Stimulated activated CD4-positive, alpha-beta T cell treated with anti-CD3 and anti-CD28 coated beads, Interleukin-2, amount 100 ng/mL, for 24 hours (primary cell): ENCODE measurements at places on chromosomes 11 and 22.

- no peak for DNase-seq
Observed at GRCh38 chr22:27206374-27207133, 549.2 kb downstream of the MIAT start.

DNA sequence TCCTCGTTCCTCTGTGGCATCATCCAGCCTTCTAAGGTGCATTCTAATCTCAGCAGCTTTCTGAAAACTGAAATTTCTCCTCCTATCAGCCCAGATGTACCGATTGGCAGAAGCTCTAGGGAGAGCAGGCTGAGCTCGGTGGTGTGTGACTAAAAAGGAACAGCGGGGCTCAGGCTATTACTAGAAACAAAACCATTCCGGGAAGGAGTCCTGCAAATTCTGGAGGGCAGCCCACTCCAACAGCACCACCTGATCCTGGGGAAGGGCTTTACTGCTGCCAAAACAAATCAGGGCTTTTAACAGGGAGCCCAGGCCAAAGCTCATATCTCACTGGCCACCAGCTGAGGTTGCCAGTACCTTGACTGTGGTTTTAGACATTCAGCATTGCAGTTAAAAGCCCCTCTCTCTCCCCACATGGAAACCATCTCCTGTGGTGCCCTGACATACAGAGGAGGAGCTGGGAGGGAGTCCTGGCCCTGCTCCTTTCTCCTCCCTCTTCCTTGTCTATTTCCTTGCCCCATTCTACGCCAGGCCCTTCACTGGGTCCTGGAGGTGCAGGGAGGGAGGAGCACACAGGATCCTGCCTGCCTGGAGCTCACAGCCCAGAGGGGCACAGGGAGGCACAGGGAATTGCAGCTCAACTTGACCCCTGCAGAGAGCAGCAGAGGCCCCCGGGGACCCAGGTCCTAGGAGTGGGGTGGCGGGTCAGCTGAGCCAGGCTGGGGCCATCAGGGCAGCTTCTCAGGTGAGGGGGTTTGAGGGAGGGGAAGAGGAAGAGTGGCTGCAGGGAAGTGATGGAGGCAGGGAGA, 889 bp downstream of the PLAAT4 start:
- DNase-seq, result no peak

GRCh38 chr22:26811647-26811992, 154.2 kb downstream of the MIAT start:
- DNase-seq, result no peak

GRCh38 chr11:43145653-43146052, 166.1 kb upstream of the API5 start:
- no peak for DNase-seq

DNA sequence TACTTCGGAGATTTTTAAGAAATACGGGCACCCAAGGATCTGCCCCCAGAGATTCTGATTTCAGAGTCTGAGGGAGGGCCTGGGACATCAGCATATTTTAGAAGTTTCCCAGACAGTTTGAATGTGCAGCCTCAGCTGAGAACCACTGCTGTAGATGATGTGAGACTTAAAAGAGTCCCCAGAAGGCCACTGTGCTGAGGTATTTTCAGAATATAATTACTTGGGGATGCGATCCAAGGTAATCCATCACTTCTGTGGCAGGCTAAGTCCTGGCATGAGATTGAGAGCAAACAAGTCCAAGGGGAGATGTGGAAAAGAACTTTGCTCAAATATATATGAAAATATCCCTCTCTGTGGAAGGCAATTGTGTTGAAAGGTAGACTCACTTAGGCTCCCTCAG, 48.3 kb upstream of the AMOTL1 start:
- DNase-seq, result no peak

DNA sequence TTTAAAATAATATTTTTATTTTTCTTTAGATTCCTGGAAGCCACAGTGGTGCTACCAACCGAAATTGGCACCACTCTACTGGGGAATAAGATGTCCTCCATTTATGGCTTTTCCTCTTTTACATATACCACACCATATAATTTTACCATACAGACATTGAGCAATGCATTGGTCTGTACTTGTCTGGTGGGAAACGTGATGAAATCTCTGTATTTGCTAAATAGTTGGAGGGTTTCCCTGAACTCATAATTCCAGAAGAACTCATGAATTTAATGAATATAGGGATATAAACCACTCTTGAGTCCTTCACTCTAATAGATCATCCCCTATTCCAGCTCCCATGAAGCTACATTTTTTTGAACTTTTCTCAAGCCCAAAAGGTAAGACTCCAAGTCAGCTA, 28.0 kb upstream of the MMP13 start:
- no peak for DNase-seq

DNA sequence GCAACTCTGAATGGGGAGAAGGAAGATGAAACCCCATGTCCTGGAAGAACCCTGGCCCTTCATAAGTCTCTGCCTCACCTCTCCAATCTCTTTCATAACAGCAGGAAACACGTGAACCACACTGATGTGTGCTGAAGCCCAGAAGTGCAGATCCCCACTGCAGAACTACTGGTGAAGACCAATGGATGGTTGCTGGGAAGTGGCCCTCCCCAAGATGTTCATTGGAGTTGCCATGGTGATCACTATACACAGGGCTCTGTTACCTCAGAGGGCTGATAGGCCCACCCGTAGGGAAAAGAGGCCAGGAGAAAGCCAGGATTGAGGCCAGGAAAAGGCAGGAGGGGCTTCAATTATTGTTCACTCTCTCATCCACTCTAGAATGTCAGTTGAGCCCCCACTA, 11.6 kb downstream of the TST start:
- DNase-seq, result no peak

DNA sequence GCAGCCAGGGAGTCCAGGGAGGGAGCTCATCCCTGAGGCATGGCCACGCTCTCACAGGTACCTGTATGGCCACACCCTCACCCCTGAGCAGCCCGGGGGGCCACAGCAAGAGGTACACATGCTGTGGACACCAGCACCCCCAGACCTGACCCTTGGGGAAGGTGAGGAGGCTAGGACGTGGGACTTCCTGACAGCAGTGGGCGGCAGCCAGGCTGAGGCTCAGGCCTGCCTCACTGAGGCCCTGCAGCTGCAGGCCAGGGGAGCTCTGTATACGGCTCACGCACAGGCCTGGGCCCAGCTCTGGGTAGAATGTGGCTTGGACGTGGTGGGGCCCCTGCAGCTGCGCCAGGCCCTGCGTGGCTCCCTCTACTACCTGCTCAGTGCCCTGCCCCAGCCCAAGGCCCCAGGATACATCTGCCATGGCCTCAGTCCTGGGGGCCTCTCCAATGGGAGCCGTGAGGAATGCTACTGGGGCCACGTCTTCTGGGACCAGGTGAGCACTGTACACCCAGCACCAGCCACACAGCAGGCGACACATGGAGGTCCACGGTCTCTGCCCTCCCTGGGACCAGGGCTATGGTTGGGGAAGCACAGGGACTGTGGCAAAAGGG, 1.8 kb downstream of the PGGHG start:
- DNase-seq, result no peak

DNA sequence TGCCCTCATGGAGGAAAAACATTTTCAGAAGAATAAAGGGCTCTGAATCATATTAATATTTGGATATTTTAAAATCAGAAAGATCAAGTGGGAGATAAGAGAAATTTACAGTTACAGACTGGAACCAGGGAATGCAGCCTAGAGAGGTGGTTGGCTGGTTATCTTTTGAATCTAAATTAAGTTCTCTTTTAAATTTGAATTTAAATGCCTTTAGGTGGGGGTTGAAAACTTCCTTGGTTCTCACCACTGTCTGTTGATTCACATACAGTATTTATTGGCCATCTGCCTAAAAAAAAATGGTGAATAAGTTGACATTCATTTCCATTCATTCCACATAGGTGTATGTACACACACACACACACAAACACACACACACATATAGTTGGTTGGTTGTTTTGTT, 35.7 kb upstream of the PTPRJ start:
- DNase-seq, result no peak

DNA sequence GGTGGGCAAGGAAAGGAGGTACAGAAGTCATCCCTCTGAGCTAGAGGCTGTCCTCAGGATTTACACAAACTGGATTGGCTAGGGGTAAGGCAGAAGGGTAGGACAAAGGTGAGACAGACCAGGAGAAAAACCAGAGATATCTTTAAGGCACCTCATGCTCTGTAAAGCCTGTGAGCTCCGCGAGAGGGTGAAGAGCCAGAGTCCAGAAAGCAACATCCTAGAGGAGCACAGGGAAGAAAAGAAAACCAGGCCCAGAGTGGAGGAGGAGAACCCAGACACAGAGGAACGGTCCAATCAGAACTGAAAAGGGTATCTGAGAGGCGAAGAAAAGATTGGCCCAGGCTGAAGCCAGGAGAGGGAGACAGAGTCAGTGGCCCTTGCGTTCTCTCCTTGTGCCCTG, 5.1 kb downstream of the SLC37A4 start:
- DNase-seq, result no peak

DNA sequence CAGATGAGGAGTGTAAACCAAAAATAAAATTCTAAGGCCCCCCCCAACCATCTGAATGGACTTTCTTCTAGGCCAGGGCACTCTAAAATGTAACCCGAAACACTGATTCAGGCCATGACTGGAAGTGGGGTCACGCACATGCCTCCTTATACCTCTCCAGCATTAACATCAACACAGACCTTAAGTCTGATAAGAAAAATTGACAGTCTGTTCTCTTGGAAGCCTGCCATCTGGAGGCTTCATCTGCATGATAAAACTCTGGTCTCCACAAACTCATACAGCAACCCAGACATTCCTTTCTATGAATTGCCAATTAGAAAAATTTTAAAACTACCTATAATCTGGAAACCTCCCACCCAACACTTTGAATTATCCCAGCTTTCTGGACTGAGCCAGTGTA, 3.9 kb upstream of the SERGEF start:
- DNase-seq, result no peak

DNA sequence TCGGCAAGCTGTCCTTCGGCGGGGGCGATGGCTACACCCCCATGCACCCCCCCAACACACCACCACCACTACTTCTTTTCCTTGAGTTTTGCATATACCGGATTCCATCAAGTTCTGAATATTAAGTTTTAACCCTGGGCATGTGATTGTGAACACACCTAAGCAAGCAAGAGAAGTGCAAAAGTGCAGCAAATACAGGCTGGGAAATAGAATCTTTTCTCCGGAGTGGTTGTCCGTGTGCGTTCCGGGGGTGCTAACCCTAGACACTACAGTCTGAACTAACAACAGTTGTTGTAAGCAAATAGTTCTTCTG, 574 bp downstream of the PRSS23 start:
- no peak for DNase-seq

DNA sequence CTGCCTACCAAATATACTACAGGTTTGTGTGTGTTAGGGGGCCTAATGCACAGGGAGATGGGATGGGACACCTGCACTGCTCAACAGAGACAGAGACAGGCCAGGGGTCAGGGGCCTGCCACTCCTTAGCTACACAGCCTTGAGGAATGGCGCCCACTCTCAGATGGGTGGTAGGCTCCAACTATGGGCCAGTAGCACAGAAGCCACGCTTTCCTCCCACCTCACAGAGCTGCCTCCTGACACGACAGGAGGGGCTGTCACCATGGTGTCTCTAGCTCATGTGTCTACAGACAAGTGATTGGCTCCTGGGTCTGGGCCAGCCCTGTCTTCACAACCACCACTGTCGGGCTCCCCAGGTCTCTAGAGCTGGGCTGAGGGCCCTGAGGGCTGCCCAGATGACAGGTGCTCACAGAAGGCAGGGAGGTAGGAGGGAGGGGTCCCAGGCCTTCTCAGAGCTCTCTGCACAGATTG, 81.8 kb downstream of the DGCR2 start:
- DNase-seq, result no peak

- no peak for DNase-seq
Observed at GRCh38 chr11:11660363-11660740, 38.5 kb upstream of the GALNT18 start.

DNA sequence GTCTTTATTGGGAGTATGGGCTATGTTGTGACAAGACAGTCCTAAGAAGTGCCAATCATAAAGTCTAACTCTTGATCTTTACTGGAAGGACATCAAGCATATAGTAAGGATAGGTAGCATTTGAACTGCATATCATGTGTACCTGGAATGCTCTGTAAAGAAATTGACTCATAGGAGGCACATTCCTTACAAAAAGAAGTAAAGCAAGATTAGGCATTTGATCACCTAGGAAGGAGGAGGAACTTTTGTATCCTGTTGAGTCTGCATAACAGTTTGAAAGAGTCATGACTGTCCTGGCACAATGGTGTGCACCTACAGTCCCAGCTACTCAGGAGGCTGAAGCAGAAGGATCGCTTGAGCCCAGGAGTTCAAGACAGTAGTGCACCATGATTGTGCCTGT, 42.2 kb upstream of the DNAJB7 start:
- DNase-seq, result no peak

DNA sequence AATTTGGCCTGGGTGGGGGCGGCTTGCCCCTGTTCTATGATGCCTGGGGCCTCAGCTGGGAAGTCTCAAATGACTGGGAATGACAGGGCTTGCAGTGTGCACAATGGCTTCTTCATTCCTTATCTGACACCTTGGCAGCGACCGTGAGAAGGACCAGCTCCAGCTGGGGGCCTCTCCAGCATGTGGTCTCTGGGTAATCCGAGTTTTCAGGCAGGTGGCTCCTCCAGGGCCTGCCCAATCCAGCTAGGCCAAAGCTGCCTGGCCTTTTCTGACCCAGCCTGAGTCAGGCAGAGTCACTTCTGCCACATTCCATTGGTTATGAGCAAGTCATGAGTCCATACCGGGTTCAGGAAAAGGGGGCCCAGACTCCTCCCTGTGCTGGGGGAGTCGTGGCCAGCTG, 646.0 kb downstream of the OPCML start:
- no peak for DNase-seq

GRCh38 chr11:70627219-70627618, 228.9 kb downstream of the CTTN start:
- DNase-seq, result no peak

DNA sequence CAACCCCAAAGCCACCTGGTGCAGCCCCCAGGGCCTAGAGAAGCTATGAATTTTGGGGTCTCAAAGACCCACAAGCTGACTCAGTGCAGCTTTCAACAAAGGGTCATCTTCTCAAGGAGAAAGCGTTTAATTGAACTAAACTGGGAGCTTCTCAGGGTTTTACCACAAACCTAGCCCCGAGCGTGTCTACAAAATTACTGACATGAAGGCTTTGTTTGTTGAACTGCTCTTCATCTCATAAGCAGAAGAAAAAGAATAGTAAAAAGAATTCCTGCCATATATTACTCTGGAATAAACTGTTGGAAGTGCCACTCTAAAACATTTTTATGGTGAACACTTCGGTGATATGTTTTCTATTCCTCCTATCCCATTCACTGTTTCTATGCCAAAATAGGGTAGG, 50.8 kb upstream of the INCENP start:
- DNase-seq, result no peak

- DNase-seq, result no peak
Observed at GRCh38 chr11:96326959-96327358, 16.0 kb downstream of the MAML2 start.

- no peak for DNase-seq
Observed at GRCh38 chr11:130449310-130449990, 1.0 kb downstream of the ADAMTS15 start.
